ENCODE measurements at places on chromosomes 16 and 17. TPM values are rescaled to one million over a fixed set of nuclear protein-coding genes. Genes with fewer than 3 reads are reported as not detected.

The LRRC75A gene
- 0.11 TPM for polyA plus RNA-seq

DNA sequence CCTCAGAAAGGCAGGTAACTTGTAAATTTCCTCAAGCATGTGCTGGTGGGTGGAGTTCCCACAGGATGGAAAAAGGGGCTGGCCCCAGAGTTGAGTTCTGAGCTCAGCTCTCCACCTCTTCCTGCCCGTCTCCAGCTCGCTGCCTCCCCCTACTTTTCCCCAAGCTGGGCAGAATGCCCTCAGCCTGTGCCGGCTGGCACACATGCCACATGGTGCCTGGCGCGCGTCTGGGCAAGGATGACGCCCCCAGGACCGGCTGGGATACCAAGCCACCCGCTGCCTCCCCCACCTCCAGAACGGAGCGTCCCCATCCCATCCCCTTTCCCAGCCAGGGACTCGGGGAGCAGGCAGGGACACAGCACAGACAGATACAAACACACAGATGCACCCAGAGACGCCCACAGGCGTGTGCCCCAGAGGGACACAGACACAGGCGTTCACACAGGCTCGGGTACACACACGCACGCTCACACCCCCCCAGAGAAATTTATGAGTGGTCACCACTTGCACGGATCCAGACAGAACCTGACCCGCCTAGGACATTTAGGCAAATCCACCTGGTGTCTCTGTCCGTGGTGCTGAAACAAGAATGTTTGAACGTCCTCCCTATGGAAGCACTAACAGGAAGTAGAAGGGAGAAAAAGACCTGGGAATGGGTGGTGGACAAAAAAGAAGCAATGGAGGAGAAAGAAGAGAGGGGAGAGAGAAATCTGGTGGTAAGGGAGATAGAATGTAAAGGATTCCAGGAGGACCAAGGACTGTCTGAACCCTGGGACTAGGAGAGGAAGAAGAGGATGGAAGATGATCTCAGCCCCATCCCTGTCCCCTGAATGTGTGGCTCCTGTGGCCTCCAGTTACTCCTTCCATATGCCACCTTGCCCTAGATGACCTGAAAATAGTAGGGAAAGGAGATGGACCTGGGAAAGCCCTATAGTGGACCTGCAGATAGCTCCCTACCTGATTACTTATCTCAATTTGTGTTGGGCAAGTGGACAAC lies 15.5 kb downstream of the NEUROD2 start:
- DNase-seq: no peak

- peak; percentile 97 for DNase-seq
These were observed 80.0 kb upstream of the HNF1B start for GRCh38 chr17:37824534-37825485.

DNA sequence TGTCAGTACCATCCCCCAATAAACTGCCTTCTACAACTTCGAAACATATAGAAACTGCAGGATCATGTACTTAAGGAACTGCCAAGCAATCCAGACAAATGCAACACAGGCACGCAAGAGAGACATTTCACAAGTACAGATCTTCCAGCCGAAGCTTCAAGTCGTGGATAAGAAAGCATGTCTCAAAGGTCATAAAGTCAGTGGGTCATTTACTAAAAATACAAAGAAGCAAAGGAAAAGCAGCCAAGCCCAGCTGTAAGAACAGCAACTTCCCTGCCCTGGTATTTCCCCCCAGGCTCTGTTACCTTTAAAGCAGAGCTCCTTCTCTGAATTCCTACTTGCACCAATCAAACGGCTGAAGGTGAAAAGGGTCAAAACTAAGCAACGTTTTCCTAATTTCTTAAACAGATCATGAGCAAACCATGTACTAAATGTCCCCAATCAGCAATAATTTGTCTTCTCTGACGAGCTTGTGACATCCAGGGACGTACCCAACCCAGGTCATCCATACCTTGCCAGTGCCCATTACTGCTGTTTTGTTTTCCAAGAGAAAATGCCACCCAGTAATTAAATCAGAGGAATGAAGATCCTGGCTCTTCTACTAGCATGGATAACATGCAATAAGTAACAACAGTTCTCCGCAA lies 1.7 kb downstream of the AKTIP start:
- peak; percentile 56 for DNase-seq

GRCh38 chr16:2270070-2270462 lies 2.1 kb upstream of the RNPS1 start:
- DNase-seq: no peak

All from foreskin keratinocyte (primary cell).